CD4-positive, alpha-beta T cell treated with Interleukin-1 beta for 1 hour (primary cell): ENCODE measurements at places on chromosomes 12 and 14.

GRCh38 chr12:92938018-92938417, 8.9 kb upstream of the EEA1 start:
- DNase-seq: no peak

DNA sequence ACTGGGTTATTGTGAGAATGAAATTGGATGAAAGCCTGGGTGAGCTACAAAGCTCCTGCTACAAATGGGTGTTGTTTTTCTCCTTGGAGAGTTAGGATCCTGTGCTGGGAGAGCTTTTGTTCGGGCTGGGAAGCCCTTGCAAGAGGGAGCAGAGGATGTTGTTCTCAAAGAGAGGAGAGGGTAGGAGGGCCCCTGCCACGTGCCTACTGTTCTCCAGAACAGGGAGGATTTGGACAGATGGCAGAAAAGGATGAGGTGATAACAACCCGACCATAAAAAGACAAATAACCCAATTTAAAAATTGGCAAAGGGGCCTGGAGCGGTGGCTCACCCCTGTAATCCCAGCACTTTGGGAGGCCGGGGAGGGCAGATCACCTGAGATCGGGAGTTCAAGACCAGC, 68.8 kb downstream of the GALNT16 start:
- no peak for DNase-seq

- no peak for DNase-seq
Measured at GRCh38 chr12:125888921-125889320, 823.7 kb downstream of the AACS start.

- DNase-seq: no peak
Measured at GRCh38 chr14:53793790-53794505, 162.7 kb downstream of the BMP4 start.

DNA sequence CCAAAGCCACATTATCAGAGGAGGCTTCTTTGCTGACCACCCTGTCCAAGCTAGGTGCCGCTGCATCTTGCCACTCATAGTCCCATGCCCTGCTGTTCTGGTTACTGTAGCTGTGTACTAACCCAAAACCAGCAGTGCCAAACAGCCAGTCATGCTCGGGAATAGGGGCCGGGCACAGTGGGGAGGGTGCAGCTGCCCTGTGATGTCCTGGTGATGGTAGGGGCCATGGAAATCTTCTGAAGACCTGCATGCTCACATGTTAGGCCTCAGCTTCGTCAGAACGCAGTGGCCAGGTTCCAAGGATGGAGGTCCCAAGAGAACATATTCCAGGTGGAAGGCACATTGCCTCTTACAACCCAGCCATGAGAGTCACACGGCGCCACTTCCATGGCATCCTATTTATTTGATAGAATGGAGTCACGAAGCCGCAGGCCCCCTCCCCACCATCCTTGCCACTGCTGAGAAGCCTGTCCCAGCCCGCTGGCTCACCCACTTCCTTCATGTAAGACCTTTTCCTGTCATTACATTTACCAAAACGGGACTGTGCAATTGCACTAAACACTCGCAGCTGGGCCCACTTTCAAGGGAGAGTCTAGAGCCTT, 48.5 kb downstream of the FAM222A start:
- DNase-seq: no peak

- DNase-seq: no peak
Measured at GRCh38 chr14:85528080-85528896, 1.7 kb upstream of the FLRT2 start.

DNA sequence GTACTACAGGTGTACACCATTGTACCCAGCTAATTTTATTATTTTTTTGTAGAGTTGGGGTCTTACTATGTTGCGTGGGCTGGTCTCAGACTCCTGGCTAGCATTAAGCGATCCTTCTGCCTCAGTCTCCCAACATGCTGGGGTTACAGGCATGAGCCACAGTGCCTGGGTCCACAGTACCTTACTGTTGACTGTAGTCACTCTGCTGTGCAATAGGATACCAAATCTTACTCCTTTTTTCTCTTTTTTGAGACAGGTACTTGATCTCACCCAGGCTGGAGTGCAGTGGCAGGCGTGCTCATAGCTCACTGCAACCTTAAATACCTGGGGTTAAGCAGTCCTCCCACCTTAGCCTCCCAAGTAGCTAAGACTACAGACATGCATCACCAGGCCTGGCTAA, 25.6 kb downstream of the PSMA6 start:
- no peak for DNase-seq

- DNase-seq: no peak
Measured at GRCh38 chr14:92884410-92884809, 38.5 kb upstream of the CHGA start.

- no peak for DNase-seq
Measured at GRCh38 chr12:69872804-69873203, 47.8 kb downstream of the MYRFL start.
